Motor neuron (in vitro differentiated cells): ENCODE measurements at places on chromosomes 7 and 10.

DNA sequence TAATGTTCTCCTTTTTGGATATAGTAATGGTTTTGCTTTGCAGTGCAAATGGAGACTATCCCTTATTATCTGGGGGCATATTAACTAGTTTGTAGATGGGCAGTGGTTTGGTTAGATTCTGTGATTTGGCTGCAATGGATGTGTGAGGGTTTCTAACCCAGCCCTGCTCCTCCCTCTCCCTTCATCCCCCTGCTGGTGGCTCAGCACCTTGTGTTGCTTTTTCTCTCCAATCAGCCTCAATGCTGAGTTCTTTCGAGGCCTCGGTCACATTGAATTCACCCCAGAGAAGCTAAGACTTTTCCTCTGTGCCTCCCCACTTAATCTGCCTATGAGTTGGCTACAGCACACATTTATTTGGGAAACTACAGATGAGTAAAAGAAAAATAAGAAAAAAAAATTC lies 120.0 kb downstream of the MALRD1 start:
- ATAC-seq = no peak

DNA sequence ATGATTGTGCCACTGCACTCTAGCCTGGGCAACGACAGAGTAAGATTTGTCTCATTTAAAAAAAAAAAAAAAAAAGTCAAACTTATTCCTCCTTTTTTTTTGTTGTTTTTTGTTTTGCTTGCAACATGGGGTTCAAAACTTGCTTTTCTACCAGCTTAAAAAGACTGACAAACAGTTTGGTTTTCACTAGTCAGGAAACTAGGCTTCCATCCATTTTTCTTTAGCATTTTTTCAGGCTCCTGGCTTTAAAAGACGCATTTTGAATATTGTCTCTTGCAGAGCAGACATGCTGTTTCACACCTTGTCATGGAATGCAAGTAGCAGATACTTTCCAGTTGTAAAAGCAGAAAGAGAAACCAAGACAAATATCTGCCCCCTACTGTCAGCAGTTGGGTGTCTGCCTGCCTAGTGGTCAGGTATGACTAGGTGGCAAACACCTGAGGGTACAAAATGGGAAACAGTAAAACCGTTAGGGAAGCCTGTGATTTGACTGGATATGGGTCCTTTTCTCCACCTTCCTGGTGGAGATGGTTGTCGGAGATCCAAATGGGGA lies 139.9 kb downstream of the CCDC71L start:
- no peak for ATAC-seq

DNA sequence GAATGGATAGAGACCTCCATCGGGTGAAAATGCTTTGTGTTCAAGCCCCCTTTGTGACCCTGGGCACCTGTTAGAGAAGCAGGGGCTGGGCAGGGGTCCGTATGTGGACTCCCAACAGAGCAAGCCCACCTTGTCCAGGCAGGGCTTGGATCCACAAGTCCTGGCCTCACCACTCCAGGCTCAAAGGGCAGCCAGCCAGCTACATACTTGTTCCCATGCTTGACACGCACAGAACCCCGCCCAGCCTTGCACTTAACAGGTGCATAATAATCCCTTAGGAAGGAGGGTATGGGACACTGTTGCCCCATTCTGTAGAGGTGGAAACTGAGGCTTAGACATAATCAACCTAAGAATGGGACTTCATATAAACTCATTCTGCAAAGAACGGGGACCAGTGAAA lies 160.6 kb downstream of the PRKAG2 start:
- no peak for ATAC-seq

- no peak for ATAC-seq
These were observed 10.5 kb upstream of the CXCL12 start for GRCh38 chr10:44395396-44395795.

DNA sequence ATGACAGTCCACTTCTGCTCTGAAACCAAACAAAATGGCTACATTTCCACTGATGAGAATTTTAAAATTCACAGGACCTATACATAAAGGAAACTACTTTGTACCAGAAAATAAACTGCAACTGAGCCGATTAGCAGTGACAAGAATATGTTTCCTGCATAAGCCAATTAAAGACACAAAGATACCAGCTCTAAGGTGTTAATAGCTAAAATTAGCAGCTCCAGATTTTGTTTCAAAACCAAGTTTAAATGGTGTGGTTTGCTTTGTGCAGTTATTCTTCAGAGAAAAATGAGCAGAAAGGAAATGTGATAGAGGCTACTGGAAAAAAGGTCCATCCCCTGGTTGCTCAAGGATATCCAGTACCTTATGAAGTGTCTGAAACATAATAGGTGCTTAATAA lies 123.2 kb downstream of the ANK3 start:
- ATAC-seq = no peak

DNA sequence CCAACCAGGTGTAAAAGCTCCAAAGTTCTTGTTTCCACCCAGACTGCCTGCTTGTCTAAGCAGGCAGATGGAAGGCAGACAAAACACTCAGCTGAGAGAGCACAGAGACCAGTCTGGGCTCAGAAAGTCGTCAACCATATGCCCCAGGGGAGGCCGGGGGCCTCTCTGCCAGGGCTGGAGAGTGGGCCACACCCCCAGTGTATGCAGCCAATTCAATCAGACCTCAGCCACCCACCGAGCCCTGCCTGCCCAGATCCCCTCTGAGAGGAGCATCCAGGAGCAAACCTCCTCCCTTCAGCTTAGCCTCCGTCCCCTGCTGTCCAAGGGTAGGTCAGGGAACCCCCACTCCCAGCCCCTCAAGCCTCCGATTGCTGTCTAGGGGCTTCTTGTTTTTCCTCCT lies 196.3 kb downstream of the LSM5 start:
- no peak for ATAC-seq

GRCh38 chr10:103884681-103885139 lies 29.3 kb upstream of the SH3PXD2A start:
- ATAC-seq = peak; percentile 66

DNA sequence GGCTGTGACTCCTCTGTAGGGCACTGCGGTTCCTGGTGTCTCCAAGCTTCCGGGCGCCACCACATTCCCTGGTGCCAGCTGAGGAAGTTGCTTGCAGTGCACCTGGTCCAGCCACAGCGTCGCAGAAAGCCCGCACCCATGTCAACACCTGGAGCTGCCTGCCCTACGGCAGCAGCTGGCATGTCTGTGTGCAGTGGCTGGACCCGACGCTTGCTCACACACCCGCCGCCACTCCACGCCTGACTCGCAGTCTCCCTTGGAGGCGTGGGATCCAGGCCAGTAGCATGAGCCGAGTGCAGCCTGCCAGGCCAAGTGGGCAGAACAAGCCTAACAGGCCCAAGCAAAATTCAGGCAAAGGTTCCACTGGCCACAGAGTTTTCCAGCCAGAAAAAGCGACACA lies 118.1 kb upstream of the PHF14 start:
- no peak for ATAC-seq

DNA sequence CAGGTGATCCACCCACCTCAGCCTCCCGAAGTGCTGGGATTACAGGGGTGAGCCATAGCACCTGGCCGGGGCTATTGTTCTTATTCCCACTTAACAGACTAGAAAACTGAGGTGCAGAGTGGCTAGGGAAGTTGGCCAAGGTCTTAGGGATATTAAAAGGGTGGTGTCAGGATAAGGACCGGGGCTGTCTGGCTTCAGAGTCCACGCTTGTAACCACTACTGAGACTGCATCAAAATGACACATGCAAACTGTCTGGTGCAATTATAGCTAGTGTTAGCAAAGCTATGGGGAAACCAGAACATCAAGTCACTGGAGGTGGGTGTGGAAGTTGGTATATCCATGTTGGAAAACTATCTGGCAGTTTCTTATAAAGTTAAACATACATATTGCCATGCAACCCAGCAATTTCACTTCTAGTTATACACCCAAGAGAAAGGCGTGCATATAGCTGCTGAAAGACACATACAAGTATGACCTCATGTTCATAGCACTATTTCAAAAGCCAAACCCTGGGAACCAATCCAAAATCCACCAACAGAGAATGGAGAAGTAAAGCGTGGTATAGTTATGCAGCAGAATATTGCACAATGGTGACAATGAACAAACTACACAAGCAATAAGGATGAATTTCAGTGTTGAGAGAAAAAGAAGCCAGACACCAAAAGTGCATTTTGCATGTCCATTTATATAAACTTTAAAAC lies 33.9 kb upstream of the EEPD1 start:
- ATAC-seq = no peak

- ATAC-seq = no peak
These were observed 61.7 kb upstream of the PAX2 start for GRCh38 chr10:100683545-100684300.
